ENCODE measurements at places on chromosomes 1 and 21. TPM values are rescaled to one million over a fixed set of nuclear protein-coding genes. Genes with fewer than 3 reads are reported as not detected.

Gene SPATA45
- 0.92 TPM for polyA plus RNA-seq

DNA sequence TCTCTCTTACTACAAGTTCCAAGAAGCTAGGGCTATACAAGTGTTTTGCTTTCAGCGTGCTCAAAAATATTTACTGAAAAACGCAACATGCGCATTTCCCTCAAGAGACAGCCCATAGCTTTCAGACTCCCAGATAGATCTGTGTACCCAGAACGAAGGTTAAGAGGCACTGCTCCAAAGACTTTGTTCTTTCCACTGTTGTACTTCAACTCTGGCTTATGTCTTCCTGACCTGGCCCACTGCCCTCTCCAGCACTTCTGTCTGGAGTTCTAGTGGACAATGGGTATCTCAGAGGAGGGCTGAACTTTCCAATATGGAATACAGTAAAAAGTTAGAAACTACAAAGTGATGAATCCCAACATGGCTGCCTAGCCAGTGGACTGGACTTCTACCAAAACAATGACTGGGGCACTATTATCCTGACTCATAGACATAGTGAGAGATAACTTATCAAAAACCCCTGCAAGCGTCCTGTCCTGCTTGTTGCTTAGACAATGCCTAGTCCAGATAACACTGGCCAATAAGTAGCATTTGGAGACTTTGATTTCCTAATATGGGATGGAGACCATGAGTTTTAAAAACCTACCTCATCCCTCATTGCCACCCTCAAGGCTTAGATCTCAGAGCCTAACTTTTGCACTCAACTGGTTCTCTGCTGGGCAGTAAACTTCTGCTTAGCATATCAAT is 8.8 kb upstream of the ADAR start:
- DNase-seq, result no peak

DNA sequence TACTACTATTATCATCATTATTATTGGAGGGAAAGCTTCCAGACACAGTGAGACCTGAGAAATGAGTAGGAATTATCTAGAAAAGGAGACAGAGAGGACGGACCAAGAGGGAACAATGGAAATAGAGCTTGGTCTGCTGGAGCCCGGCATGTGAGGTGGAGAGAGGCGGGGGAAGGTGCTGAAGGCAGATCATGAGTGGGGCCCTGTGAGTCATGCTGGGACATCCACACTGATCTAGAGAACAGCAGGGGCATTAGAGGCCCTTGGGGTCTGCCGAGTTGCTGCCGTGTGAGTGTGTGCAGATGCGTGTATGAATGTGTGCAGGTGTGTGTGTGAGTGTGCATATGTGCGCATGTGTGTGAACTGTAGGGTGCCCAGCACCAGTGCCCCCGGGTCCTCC is 65.7 kb downstream of the TMCO4 start:
- no peak for DNase-seq

DNA sequence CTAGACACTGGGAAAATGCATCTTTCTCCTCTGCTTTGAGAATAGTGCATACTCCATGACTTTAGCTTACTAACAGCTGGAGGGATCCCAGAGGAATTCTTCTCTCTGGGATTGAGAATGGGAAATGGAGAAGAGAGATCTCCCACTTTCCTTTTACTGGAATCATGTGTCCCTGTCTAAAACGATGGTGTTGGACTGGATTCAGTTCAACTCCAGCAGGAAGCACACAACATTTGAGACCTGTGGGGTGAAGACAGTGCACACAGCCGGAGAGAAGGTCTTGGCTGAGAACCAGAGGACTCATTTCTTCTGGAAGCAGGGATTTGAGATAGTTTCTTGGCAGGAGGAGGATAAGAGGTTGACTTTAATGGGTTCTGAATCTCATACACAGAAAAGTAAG is 58.7 kb downstream of the TRABD2B start:
- no peak for DNase-seq

Gene ITLN2
- not detected for polyA plus RNA-seq
